GM20000 (cell line): ENCODE measurements at places on chromosomes 12 and 14.

DNA sequence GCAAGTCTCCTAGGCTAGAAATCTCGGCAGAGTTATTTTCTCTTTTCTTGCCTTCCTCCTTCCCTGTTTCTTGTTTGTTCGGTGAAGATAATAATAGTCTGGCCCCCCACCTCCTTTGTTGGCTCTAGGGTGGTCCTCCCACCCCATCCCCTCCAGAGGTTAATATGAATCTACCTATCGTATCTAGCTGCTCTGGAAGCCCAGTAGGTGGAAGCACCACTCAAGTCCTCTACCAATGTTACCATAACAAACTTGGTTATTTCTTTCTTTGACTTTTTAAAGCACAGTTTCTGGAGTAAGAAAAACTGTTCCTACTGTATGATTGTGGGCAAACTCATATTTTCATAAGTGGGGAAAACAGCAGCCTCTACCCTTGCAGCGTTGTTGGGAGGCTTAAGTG lies 19.7 kb upstream of the GRIP1 start:
- DNase-seq: no peak

- DNase-seq: no peak
Observed at GRCh38 chr14:92906823-92907222, 16.1 kb upstream of the CHGA start.

DNA sequence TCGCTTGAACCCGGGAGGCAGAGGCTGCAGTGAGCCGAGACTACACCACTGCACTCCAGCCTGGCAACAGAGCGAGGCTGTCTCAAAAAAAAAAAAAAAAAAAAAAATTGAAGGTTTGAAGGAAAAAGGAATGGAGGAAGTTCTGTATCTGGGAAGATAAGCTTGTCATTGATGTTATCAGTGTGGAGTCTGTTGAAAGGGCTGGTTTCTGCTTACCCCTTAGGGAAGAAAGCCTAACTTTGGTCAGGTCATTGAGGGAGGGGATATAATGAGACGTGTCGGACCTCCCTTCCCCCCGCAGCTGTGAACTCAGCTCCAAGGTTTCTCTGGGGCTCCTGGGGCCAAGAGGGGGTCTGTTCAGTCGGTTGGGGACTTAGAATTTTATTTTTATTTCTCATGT lies 16.4 kb downstream of the DAO start:
- DNase-seq: no peak

DNA sequence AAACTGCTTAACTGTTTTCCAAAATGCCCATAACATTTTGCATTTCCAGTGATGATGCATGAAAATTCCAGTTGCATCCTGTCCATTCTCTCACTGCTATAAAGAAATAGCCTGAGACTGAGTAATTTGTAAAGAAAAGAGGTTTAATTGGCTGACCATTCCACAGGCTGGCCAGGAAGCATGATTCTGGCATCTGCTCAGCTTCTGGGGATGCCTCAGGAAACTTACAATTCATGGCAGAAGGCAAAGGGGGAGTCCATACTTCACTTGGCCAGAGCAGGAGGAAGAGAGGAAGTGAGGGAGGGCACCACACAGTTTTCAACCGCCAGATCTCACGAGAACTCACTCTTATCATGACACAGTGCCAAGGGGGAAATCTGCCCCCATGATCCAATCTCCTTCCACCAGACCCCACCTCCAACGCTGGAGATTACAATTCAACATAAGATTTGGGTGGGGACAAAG lies 18.2 kb upstream of the CLEC2D start:
- no peak for DNase-seq

GRCh38 chr12:44829045-44829444 lies 47.1 kb downstream of the NELL2 start:
- DNase-seq: no peak

- DNase-seq: no peak
Observed at GRCh38 chr12:132419631-132420246, 70.2 kb upstream of the FBRSL1 start.

DNA sequence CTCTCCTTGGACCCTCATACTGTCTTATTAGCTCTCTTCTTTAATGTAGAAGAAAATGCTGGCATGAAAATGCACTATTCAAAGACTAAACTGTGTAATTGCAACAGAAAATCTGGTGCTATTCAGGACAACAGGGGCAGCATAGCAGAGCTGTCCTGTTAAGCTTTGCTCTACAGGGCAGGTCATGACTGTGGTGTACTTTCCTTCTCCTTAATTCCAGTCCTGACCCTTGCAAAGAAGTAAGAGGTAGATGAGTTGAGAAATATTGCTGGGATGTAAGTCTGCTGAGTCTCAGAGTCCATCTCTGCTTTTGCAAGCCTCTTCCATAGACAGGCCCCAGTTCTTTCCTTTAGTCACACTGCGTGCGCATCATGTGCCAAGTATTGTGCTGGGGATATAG lies 52.6 kb upstream of the STK38L start:
- no peak for DNase-seq

- no peak for DNase-seq
Observed at GRCh38 chr14:89399594-89400068, 17.4 kb downstream of the FOXN3 start.

- no peak for DNase-seq
Observed at GRCh38 chr14:49934646-49935045, 41.8 kb downstream of the ARF6 start.

DNA sequence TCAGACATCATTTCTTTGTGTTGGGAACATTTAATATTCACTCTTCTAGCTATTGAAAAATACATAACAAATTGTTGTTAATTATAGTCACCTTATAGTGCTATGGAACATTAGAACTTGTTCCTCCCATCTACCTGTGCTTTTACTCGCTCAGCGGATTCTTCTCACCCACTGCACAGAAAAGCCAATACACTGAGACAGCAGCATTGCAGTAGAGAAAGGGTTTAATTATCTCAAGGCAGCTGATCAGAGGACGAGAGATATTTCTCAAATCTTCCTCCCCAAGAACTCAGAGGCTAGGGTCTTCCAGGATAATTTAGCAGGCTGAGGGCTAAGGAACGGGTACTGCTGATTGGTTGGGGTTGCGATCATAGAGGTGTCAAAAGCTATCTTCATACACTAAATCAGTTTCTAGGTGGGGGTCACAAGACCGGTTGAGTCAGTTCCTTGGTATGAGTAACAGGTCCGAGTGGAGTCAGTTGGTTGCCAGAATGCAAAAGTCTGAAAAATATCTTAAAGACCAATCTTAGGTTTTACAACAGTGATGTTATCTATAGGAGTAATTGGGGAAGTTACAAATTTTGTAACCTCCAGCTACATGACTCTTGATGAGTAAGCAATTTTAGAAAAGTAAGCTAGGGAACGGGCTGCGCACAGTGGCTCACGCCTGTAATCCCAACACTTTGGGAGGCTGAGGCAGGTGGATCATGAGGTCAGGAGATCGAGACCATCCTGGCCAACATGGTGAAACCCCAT lies 173.1 kb downstream of the FBXL14 start:
- no peak for DNase-seq

DNA sequence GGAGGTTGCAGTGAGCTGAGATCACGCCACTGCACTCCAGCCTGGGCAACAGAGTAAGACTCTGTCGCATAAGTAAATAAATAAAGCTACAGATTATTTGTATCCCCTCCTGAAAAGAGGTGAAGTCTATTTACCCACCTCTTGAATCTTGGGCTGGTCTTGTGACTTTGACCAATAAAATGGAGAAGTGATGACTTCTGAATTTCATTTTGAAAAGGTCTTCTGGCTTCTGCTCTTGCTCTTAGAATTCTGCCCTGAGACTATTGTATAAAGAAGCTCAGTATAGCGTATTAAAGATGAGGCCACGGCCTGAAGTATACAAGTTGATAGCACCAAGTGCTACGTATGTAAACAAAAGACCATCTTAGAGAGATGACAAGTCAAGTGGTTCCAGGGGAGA lies 88.3 kb upstream of the AMN1 start:
- DNase-seq: no peak

- no peak for DNase-seq
Observed at GRCh38 chr12:5078423-5078822, 34.7 kb downstream of the KCNA5 start.

GRCh38 chr14:63470962-63471793 lies 72.0 kb downstream of the PPP2R5E start:
- DNase-seq: peak; percentile 45
